ENCODE measurements at places on chromosomes 16 and 17.

DNA sequence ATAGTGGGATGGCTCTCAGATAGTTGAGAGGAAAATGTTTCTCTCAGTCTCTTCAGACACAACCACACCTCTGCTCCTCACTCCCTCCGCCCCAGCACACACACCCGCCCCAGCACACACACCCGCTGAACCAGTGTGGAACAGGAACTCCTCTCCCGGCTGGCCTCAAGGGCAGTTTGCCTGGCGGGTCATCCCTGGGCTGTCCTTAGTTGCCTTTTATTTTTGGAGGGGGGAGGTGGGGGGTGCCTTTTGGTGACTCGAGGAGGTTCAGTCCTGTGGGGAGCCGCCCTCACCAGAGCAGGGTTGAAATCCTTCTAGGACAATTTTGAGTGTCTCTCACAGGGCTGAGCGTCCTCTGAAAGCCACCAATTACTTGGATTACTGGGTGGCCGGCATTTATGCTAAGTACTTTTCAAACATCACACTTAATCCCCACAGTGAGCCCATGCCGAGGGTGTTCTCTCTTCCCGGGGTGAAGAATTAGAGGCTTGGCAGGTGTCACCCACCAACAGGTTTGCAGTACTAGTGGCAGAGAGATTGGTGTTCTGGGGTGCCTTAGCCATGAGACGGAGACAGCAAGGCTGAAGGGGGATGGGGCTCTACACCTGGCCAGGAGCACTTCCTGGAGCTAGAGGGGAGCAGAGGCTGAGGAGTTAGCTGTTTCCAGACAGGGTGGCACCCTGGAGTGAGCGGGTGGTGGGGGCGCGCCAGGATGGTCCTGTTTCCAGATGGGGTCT, 2.8 kb downstream of the RASD1 start:
- no peak for DNase-seq

- no peak for DNase-seq
Measured at GRCh38 chr17:29732613-29733012, 109.9 kb upstream of the CORO6 start.

DNA sequence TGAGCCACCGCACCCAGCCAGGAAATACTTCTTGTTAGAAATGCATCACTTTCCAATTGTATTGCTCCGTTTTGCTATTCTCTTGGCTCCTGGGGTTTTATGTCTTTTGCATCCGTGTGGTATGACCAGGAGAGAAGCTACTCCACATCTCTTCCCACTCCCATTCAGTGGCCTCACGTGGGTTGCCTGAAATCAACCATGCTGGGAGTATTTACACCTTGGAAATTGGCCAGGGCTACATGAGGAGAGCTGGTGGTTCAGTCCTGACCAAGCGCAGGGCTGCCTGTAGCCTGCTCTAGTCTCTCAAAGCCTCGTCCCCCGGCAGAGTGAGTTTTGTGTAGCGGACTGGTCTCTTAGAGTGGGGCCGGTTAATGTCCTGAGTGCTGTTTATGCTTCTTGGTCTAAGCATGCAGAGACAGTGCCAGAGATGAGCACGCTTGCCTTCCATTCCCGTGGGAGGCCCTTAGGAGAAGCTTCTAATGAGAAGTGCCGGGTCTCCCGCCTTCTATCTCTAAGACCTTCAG, 3.8 kb downstream of the WFDC1 start:
- DNase-seq = no peak

DNA sequence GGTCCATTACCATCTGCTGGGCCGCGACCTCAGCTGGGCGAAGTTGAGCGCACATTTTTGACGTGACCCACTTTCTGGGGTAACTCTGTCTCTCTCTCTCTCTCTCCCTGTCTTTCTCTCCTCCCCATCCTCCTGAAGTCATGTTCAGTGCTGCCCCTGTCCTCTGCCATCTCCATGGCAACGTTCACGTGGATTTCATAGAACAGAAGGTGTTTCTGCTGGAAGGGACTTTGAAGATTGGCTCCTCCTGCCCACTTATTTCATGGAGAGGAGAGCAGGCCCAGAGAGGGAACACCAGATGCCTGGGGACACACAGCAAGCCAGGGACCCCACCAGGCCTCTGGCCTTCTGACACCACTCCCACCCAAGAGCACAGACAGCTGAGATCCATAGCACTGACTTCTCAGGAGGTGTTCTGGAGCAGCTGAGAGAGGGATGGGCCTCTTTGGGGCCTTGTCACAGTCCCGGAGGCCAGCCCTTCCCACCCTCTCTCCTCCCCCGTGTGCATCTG, 4.2 kb upstream of the CCNF start:
- no peak for DNase-seq

GRCh38 chr16:25812215-25812614, 120.5 kb downstream of the HS3ST4 start:
- no peak for DNase-seq

DNA sequence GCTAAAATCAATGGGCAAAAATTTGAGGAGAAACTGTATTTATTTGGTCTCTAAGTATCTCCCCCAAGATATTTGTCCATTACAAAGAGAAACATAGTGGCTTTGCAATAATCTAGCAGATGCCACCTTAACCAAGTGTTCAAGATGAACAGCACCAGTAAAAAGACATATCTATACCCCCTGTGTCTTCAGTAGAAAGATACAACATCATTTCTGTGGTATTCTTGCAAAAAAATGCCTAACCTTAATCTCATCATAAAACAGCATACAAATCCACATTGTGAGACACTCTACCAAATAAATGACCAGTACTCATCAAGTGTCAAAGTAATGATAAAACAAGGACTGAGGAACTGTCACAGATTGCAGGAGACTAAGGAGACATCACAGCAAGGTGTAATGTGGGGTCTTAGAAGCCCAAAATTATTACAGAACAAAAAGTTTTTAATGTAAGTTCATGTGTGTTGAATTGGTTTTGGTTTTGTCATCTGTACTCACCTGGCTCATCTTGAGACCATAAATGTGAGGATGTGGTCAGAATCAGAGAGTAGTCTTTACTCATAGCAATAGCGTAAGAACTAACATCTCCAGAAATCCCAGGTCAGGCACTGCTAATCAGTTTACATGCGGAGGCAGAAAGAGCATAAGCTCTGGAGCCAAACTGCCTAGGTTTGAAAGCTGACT, 77.2 kb downstream of the AATF start:
- DNase-seq = no peak

DNA sequence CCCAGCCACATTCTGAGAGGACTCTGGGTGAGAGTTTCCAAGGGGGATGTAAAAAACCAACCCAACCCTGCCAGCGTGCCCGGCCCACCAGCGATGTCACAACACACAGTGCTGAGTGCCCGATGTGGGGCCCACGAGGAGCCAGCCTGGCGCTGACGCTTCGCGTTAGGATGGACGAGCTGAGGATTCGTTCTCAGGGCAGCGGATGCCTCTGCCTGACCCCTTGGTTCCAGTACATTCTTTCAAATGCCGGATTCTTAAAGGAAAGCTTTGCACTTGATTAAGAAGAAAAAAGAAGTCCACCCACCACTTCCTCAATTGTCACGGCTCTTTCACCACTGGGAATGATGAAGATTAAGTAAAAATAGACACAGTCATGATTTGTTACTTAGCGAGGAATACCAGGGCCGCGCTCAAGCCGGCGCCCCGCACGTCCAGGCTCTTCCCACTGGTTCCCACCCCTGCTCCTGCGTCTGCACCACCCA, 79.4 kb downstream of the IRF8 start:
- no peak for DNase-seq

- no peak for DNase-seq
Measured at GRCh38 chr16:56252835-56253234, 61.5 kb downstream of the GNAO1 start.

DNA sequence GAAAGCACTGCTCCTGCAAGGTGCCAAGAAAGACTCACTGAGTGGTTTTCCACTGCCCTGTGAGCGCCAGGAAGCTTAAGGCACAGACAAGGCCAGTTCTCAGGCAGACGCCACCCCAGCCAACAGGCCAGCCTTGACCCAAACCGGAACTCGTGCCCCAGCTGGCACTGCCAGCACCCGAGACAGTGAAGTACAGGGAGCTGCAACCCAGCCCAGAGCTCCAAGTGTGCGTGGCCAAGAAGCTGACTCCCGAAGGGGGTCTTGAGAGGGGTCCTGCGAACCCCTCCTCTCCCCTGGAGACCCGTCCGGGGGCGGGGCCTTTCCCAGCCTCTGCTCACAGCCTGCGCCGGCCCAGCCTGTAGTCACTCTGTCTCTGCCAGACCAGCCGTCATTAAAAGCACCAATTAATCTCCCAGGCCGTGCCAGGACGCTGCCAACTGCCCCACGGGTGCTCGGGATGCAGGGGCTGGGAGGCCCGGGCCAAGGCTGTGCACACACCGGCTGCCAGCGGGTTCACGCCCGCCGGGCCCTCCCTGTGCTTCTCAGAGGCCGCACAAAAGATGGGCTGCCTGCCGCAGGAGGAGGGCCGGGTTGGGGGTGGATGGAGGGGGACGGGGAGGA, 4.4 kb upstream of the SOX8 start:
- no peak for DNase-seq

DNA sequence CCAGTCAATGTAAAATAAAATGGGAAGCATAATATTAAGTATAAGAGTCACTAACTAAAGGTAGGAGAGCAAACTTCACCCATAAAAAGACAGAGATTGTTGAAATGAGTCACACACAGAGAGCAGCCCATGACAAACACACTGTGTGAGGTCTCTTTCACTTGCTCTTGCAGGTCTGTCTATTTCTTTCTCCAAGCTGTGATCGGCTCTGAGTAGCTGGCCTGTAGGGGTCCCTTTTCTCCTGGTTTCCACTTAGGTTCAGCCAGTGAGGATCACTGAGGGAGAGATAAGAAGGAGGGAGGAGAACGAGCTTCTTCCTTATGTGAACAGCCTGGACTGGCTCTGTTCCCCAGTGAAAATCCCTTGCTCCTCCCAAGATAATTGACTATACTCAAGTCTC, 133.7 kb upstream of the HS3ST3A1 start:
- DNase-seq = no peak

GRCh38 chr16:27359051-27359450, 42.9 kb upstream of the IL21R start:
- no peak for DNase-seq

DNA sequence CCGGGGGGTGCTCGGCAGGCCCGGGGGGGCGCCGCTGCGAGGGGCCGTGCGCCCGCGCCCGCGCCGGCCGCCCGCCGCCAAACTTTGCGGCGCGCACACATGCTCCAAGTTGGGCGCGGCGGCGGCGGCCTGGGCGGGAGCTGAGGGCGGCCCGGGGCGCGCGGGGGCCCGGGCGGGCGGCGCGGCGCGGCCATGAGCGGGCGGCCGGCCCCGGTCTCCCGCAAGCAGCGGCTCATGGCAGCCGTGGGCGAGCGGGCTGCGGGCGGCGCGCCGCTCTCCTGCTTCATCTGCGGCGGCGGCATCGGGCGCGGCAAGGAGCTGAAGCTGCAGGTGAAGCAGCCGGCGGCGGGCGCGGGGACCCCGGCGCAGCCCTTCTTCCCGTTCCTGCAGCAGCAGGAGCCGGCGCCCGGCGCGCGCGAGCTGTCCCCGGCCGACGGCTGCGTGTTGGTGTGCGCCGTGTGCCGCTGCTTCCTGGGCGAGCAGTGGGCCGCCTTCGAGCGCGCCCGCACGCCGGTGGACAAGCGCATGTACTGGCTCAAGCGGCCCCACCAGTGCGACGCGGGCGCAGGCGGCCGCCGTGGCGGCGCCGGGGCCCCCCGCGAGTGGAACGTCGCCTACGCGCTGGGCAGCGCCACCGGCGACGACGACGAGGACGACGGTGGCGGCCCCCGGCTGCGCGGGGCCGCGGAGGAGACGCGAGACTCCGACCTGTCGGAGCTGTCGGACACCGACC, 57.2 kb upstream of the CIBAR2 start:
- DNase-seq = no peak

- DNase-seq = no peak
Measured at GRCh38 chr16:66264311-66265047, 102.0 kb upstream of the CDH5 start.

GRCh38 chr17:1882836-1883235, 53.0 kb downstream of the RPA1 start:
- no peak for DNase-seq

DNA sequence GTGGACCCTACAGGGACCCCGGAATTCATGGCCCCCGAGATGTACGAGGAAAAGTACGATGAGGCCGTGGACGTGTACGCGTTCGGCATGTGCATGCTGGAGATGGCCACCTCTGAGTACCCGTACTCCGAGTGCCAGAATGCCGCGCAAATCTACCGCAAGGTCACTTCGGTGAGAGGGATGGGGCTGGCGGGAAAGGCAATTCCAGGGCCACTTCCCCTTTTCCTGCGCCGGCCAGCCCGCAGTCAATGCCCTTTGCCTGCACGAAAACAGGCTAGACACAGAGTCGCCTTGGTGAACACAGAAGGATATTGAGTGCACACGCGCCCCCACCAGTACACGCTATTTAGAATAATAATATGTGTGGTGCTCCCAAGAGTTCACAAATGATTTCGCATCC, 4.0 kb downstream of the WNK4 start:
- DNase-seq = no peak

- no peak for DNase-seq
Measured at GRCh38 chr17:48925251-48925990, 17.2 kb downstream of the UBE2Z start.

DNA sequence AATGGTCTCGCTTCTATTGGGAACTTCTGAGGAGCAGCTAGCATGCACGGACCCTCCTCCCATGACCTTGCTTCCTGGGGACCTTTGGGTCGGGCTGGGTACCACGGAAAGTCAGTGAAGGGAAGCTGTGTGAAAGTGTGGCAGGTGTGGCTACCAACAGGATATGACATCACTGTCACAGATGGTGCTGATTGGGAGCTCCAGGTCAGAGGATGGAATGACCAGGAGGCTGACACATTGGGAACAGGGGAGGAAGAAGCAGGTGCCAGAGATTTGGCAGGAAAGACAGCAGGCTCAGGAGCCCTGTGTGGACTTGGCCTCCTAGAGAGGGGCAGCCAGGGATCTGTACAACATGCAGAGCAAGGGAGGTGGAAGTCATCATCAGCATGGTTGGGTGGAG, 34.0 kb downstream of the CPNE2 start:
- DNase-seq = no peak

DNA sequence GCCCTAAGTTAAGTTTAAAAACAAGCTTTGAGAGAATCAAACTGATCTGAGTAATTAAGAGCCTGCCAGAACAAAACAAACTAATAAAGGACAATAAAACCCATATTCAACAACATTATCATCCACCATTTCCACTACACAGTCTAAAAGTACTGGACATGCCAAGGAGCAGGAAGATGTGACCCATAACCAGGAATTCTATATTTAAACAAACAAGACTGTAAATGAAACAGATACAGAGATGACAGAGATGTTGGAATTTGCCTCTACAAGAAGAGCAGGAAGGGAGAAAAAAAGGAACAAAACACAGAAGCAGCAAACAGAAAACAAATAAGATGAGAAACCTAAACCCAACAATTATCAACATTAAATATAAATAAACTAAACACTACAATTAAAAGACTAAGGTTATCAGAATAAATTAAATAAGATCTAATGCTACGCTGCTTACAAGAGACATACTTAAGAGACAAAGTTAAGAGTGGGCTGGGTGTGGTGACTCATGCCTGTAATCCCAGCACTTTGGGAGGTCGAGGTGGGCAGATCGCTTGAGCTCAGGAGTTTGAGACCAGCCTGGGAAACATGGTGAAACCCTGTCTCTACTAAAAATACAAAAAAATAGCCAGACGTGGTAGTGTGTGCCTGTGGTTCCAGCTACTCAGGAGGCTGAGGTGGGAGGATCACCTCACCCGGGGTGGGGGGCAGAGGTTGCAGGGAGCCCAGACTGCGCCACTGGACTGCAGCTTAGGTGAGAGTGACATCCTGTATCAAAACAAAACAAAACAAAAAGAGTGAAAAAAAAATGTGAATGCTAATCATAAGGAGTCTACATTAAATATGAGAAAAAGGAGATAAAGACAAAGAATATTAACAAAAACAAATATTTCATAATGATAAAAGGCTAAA, 50.6 kb downstream of the CREBBP start:
- DNase-seq = no peak

- DNase-seq = no peak
Measured at GRCh38 chr17:60713608-60714007, 36.0 kb downstream of the BCAS3 start.

All from NCI-H2227 treated with DMSO at 0.1 percent for 48 hours (cell line).